CD4-positive, alpha-beta T cell treated with Interferon gamma for 1 hour (primary cell): ENCODE measurements at places on chromosomes 1 and 21.

DNA sequence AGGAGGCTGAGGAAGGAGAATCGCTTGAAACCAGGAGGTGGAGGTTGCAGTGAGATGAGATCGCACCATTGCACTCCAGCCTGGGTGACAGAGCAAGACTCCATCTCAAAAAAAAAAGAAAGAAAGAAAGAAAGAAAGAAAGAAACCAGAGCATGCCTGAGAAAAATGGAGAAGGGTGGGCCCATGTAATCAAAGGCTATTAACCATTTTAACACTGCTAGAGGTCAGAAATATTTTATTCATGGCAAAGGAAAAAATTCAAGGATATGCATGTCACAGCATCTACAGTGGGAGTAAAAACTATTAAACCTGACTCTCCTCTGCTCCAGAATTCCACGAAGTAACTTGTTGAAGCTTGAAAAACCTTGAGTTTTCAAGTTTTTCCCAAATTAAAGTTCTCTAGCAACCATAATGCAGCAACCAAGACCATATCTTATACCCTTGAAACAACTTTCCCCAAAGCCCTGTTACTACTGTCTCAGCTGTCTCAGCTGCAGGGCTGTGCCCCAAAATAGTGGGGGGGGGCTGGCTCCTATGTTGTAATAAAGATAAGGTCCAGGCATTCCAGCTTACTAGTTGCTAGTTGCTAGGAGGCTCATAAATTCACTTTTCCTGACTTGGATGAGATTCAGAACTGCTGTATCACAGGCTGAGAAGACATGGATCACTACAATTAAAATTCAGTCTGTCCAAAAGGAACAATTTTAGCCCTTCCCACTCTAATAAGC, 112.9 kb upstream of the SOD1 start:
- DNase-seq, result no peak

GRCh38 chr1:234921266-234922062, 207.2 kb downstream of the TOMM20 start:
- DNase-seq, result no peak

GRCh38 chr1:31843506-31843905, 27.7 kb upstream of the SPOCD1 start:
- no peak for DNase-seq

DNA sequence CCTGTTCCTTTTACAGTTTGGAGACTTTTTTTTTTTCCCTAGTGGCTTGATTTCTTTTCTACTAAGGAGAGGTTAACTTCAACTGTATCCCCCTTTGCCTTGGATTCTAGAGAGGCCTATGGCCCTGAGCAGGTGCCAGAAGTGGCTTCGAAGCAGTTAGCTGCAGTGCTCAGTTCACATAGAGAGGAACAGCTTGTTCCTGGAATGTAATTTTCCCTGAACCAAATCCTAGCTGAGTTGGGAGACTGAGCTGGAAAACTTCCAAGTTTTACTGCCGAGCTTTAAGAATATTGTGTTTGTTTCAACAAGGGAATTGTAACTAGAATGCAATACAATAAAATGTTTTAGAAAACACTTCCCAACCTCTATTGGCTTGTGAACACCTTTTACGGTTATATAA, 17.5 kb downstream of the RD3 start:
- DNase-seq, result no peak

DNA sequence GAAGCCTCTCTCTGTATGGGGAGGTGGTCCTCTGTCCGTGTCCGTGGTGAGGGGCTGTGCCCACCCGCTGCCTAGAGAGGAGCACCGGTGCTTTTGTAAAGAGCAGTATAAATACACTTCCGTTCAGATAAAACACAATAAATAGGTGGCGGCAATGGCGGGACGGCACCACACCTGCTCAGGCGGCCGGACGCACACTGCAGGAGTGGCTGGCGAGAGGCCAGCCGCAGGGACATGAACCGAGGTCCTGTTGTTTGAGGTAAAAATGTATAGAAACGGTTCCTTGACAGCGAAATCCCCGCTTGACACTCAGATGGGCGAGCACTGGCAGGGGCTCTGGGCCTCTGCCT, 40.8 kb downstream of the KRTAP10-1 start:
- DNase-seq, result no peak

DNA sequence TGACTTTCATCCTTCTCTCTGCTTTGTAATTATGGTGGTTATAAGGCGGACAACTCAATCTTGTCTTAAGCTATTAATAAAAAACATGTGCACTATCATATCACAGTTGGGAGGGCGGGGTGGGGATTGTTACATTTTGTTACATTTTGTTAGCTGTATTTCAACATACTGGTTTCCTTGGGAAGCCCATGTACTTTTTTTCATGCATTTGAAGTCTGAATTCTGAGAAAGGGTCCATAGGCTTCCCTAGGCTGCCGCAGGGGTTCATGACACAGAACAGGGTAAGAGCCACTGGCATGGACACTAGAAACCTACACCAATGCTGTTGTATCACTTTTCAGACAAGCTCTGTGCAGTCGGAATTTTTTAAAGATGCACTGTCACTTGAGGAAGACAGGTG, 178.8 kb downstream of the ETS2 start:
- no peak for DNase-seq

GRCh38 chr1:229848752-229849677, 218.0 kb upstream of the GALNT2 start:
- no peak for DNase-seq

- DNase-seq, result no peak
These were observed 151.8 kb upstream of the B3GALT2 start for GRCh38 chr1:193338194-193338593.

DNA sequence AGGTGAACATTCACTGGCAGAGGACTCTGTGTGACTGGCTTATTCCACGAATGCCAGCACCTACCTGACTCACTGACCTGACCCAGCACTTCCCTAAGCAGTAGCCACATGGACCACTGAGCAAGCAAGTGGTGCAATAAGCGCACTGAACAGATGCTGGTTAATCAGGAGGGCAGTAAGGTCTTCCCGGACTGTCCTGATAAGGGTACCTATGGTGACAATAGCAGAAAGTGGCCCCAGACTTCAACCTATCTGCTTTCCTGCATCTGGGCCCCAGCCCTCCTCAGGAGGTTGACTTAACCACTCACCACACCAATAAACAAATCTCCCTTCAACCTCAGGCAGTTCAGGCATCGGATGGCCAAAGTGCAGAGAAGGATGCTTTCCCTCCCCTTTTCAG, 65.7 kb downstream of the SETD4 start:
- no peak for DNase-seq

- no peak for DNase-seq
These were observed 22.9 kb upstream of the APOBEC4 start for GRCh38 chr1:183675883-183676585.

DNA sequence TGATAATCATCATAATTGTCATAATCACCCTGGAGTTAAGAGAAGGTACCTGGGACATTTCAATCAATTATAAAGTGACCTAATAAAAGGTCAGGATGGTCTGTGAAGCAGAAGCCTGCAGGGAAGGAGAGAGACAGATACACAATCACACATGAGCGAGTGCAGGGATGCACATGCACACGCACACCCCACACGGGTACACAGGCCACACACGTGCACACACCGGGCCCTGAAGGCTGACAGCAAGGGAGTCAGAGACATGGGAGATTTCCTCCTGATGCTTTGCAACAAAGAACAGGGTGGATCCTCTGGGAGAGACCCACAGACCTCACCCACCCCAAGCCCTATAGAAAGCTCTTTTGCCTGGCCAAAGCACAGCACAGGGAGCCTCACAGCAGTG, 82.3 kb upstream of the ZC3H12A start:
- DNase-seq, result no peak

DNA sequence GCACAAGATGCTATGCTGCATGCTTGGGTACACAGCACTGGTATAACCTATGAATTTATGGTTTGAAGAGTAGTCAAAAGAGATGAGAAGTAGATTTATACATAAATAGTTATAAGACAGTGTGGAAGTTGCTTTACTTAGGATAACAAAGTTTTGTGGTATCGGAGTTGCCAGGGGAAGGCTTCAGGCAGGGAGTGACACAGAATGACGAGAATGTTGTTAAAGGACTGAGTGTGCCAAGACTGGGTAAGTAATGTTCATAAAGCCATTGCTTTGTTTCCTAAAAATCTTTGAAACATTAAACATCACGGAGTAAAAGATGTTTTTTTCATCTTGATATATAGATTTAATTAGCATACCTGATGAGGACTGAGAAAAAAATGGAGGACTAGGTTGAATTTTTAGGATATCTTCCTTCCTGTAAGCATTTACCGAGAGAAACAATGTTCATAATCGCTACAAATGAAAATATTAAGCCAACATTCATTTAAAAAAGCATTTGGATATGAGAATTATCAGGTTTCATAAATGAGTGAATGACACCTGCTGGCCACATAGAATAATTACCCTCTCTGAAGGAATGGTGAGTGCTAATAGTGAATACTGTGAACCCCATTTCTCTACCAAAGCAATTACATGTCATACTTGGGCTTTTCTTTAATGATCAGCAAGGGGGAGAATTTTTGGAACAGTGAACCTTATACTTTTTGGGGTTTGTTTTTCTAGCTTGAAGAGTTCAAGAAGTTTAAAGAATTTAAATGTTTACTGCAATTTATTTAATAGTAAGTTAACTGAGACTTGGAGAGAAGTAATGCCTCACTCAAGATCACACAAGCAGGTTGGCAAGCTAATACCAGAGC, 28.4 kb downstream of the EXTL2 start:
- no peak for DNase-seq

DNA sequence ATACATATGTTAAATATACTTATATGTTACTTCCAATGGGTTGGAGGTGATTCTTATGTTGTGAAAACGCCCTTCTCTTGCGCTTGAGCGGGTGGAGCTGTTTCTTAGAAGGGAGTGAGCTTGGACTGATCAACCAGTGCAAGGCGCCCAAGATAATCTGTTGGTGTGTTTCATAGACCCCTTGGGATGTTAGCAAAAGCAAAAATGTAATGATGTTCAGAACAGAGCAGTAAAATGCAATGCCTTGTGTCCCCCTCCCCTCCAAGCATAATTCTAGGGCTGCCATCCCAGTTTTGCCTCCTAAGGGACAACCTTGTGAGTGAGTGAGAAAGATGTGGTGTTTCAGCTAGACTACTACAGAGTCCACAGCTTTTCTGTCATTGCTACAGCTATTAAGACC, 6.2 kb upstream of the CD34 start:
- no peak for DNase-seq

DNA sequence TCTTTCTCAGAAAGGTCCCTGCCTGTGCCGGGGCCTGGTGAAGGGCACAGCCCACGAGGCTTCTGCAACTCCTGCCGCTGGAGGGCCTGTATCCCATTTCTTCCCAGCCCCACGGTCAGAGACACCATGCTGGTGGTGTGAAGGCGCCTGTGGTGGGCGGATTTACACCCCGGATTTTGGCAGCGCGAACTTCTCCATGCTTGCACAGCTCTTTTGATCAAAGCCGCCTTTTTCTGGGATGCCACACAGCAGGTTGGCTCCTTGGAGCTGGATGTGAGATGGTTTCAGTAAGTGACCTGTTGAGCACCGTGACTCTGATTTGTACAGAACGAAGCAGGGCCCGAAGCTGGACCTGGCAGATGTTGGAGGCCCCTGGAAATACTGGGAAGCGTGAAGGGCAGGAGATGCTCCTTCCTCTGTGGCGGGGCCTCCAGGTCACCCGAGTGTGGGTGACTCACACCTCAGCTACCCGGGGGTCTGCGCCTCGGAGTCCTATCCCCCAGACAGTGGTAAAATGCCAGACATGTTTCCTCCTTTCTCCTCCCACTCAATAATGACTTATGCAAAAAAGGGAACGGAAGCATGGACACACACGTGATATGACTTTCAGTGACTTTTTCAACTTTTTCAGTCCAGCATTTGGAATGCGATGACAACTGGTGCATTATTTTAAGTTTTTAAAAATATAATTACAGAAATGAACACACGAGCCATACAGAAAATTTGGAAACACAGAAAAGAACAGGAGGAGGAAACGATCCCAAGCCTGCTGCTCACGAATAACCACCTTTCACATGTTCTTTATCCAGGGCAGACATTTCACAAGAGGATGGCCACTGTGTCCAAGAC, 9.0 kb downstream of the UMODL1 start:
- no peak for DNase-seq

DNA sequence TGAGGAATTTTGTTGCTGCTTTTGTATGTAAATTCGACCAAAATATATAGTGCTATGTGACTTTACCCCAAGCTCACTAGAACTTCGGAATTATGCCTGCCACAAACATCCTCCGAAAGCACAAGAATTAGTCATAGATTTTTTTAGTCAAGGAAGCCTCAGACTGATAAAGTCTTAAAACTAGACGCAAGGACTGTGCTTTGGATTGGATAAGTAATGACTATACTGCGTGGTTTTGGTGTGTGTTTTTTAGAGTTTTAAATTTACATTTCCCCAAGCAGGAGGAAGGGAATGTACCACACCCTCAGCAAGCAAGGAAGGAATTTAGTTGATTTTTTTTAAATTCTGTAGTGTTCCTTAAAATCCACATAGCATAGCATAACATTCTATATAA, 10.3 kb downstream of the WLS start:
- no peak for DNase-seq

- DNase-seq, result no peak
These were observed 186.6 kb downstream of the GRIK1 start for GRCh38 chr21:29753216-29753615.

- no peak for DNase-seq
These were observed 2.2 kb upstream of the FOXD3 start for GRCh38 chr1:63320022-63320721.

DNA sequence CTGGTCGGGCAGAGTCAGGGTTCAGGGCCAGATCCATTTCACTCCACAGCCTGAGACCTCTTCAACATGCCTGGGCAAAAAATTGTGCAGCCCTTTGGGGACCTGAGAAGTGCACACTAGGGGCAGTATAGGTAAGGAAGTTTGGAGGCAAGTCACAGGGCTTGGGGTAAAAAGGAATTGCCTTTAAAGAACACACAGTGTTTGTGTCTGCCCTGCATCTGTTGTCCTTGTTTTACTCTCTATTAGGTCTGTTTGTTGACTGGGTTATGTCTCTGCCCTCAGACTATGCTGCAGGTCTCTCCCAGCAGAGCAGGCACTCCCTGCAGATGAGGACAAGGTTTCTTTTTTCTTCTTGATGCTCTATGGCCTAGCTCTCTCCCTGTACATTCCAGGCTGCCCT, 22.0 kb downstream of the LDLRAD2 start:
- no peak for DNase-seq

DNA sequence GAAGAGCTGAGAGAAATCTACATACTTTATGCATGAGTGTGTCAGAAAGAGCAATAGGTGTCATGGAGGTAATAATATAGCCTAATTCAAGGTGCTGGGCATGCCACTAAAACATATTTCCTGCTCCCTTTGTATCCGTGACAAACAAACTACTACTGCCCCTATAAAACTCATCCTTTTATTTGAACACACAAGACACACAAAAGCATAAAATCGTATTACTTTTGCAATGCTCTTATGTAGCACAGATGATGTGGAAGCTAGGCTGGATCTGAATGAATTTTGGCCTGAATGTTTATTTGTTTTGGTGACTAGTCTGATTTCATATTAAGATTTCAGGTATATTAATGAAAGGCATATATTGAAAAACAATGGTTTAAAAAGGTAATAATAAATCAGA, 239.3 kb upstream of the NEGR1 start:
- no peak for DNase-seq
